ENCODE measurements at places on chromosomes 11 and 22.

DNA sequence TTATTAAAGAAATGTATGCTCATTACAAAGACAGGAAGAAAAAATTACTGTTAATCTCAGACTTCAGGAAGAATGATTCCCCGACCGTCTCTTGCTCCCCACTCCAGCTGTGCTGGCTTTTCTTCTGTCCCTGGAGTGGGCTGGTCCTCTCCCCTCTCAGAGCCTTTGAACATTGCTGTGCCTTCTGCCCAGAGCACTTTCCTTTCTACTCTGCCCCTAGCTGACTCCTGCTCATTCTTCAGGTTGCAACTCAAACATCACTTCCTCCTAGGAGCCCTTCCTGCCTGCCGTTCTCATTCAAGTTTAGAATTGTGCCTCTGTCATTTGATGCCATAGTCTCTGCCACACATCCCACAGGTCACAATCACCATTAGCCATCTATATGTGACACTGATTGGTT lies 329.5 kb downstream of the MIAT start:
- no peak for DNase-seq

DNA sequence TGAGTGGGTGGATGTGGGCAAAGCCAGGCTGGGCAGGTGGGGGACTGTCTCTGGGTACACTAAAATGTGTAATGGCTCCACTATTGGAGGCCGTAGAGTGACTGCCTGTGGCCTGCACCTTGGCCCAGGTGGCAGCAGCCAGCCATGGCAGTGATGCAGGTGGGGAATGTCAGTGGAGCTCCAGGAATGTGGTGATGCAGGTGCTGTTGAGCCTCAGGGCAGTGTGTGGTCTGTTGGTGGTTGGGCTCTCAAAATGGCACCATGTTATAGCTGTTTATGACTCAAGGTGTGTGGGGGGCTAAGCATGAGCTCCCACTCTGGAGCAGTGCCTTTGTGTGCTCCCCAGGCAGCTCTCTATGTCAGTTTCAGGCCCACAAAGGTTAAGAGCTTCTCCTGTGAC lies 40.2 kb upstream of the CCDC90B start:
- no peak for DNase-seq

DNA sequence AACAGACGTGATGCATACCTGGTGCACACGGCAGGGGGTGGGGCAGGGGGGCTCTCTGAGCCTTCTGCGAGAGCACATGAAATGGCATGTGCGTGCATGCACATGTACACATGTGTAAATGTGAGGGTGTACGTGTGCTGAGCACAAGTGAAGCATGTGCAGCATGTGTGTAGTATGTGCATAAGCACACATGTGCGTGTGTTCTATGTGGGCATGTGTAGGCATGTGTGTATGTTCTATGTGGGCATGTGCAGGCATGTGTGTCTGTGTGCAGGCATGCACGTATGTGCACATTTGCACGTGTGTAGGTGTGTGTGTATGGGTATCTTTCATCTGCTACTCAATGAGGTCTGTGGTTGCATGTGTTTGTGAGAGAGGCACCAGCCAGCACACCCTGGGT lies 371.2 kb downstream of the CTTN start:
- DNase-seq = no peak

DNA sequence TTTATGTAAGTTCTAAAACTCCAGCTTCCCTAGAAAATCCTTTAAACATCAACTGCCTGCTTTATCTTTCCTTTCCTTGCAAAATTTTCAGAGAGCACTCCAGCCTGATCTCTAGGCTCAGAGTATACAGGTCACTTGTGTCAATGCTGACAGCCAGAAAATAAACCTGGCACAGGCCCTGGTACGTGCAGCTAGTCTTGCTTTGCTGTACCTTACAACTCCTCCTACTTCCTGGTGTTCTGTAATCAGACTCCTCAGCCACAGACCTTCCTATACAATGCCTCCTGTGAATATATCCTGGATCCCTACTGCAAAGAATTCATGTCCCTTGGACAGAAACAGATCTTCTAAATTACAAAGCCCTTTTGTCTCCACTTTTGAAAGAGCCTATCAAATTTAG lies 24.2 kb upstream of the TMEM123 start:
- no peak for DNase-seq

GRCh38 chr11:68120273-68121066 lies 718 bp downstream of the CHKA start:
- peak; percentile 67 for DNase-seq

DNA sequence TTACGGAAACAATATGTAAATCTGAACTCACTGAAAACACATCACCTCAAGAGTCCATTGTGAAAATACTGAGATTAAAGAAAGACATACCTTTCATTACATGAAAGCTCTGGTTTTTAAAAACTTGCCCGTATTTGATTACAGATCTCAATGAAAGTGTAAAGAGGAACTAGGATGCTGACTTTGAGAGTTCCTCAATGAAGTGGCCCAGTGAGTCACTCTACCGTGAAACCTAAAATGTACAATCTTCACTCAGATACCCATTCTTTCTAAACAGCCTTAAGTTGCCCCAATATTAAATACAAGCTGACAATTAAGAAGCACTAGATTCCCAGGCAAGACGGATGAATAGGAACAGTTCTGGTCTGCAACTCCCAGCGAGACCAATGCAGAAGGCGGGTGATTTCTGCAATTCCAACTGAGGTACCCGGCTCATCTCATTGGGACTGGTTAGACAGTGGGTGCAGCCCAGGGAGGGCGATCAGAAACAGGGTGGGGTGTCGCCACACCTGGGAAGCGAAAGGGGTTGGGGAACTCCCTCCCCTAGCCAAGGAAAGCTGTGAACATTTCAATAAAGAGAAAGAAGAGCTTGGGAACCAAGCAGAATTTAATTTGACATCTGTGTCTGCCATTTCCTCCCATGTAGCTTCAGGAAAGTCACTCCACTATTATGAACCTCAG lies 33.8 kb upstream of the OR9G4 start:
- no peak for DNase-seq

GRCh38 chr11:1308743-1309497 lies 512 bp downstream of the TOLLIP start:
- no peak for DNase-seq

- no peak for DNase-seq
Measured at GRCh38 chr22:22870577-22871404, 16.8 kb upstream of the IGLL5 start.

DNA sequence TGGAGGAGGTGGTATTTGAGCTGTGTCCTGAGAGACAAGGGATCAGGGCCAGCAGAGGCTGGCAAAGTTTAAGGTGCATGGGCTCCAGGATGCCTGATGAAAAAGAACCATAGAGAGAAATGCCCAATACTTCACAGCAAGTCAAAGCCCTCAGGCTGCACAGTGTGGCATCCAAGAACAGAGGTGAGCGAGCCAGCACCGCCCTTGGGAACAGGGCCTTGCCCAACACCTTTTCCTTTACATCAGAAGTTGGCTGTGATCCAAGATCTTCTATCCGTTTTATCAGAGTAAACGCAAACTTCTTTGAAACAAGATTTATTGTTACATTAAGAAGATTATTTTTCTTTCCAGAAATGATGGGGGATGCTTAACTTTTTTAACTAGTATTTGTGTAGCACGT lies 1.4 kb downstream of the B3GNT6 start:
- DNase-seq = no peak

- DNase-seq = no peak
Measured at GRCh38 chr11:111001986-111002611, 243.4 kb upstream of the POU2AF2 start.

DNA sequence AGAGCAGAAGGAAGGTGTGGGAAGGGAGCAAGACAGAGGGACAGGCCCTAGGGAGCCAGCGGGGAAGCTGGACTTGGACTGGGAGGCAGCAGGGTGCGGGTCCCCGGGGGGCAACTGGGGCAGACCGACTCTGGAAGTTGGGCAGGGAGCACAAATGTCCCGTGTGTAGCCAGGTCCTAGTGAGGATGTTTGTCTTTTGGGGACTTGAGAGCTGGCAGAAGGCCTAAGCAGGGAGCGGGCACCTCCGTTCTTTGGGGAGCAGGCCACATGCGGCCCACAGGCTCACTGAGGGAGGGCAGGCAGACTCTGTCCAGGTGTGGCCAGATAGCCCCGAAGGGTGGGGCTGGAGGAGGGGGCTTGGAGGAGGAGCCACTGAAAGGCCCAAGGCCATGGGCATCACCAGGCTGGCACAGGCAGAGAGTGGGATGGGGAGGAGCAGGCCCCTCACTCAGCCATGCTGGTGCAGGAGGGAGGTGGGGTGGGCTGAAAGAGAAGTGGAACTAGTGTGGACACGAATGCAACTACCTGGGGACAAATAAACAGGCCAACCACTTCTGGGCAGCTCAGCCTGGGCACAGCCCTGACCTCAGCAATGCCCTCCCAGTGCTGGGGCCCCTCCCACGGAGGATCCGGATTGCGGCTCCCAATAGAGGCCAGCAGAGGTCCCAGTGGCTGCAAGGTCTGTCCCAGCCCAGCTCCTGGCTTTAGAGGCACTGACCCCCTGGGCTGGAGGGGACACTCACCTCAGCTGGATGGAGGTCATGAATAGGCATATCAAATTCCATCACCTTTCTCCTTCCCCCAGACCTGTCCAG lies 1.3 kb upstream of the SCARF2 start:
- peak; percentile 4 for DNase-seq

- no peak for DNase-seq
Measured at GRCh38 chr11:79747406-79747805, 306.6 kb upstream of the TENM4 start.

GRCh38 chr22:28600546-28601143 lies 79.0 kb downstream of the TTC28 start:
- DNase-seq = no peak

GRCh38 chr22:44521326-44522074 lies 23.5 kb upstream of the RTL6 start:
- DNase-seq = no peak

DNA sequence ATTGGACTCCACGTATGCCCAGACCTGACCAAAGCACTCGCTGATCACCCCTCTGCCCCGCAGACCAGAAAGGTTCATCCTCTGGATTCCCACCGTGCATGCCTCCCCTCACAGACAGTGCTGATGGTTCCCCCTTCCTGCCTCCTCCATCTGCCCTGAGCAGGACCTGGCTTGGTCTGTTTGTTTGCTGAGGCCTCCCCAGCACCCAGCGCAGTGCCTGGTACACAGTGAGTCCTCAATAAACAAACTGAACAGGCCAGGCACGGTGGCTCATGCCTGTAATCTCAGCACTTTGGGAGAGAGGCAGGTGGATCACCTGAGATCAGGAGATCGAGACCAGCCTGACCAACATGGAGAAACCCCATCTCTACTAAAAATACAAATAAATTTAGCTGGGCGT lies 23.7 kb upstream of the RPS3 start:
- DNase-seq = no peak

GRCh38 chr11:17743026-17743807 lies 8.6 kb downstream of the KCNC1 start:
- DNase-seq = no peak

- peak; percentile 74 for DNase-seq
Measured at GRCh38 chr11:64148226-64148916, 17.5 kb downstream of the MACROD1 start.

GRCh38 chr11:64296830-64297698 lies 3.1 kb upstream of the CATSPERZ start:
- peak; percentile 22 for DNase-seq

- no peak for DNase-seq
Measured at GRCh38 chr11:132114185-132114584, 743.8 kb downstream of the NTM start.

GRCh38 chr11:94533696-94534630 lies 9.8 kb upstream of the FUT4 start:
- DNase-seq = no peak

GRCh38 chr11:13207665-13208594 lies 69.7 kb upstream of the BMAL1 start:
- DNase-seq = no peak

- DNase-seq = peak; percentile 38
Measured at GRCh38 chr11:119493712-119494111, 70.7 kb upstream of the THY1 start.

- DNase-seq = no peak
Measured at GRCh38 chr11:18375941-18376340, 18.4 kb upstream of the LDHA start.

- DNase-seq = no peak
Measured at GRCh38 chr11:118897721-118898310, 14.1 kb downstream of the CXCR5 start.

DNA sequence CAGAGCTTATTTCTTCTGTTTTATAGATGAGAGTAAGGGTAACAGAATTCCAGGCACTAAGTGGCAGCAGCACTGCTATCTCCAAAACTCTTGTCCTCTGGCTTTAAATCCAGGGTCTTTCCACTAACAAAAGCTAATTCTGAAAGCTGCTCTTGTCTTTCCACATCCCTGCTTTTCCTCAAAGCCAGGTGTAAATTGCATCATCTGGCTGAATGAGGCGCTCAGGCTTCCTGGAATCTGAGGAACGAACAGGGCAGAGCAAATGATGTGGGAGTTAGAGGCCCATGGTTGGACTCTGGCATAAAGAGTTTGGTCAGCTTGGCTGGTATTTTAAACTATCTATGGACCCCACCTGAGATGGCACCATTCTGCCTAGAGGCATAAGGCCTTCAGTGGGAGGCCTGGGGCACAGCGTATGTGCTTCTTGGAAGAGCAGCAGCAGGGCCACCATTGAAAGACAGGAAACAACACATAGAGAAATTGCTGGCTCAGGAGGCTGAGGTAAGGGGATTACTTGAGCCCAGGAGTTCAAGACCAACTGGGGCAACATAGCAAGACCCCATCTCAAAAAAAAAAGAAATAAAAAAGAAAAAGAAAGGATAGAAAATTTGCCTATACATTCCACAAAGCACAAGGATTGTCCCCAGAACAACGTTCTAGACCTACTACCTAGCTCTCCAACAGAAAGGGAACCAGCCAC lies 1.9 kb downstream of the KCNJ5 start:
- DNase-seq = no peak

GRCh38 chr11:102590276-102591049 lies 34.7 kb downstream of the MMP20 start:
- DNase-seq = no peak

- no peak for DNase-seq
Measured at GRCh38 chr22:49673048-49673447, 154.6 kb downstream of the BRD1 start.

DNA sequence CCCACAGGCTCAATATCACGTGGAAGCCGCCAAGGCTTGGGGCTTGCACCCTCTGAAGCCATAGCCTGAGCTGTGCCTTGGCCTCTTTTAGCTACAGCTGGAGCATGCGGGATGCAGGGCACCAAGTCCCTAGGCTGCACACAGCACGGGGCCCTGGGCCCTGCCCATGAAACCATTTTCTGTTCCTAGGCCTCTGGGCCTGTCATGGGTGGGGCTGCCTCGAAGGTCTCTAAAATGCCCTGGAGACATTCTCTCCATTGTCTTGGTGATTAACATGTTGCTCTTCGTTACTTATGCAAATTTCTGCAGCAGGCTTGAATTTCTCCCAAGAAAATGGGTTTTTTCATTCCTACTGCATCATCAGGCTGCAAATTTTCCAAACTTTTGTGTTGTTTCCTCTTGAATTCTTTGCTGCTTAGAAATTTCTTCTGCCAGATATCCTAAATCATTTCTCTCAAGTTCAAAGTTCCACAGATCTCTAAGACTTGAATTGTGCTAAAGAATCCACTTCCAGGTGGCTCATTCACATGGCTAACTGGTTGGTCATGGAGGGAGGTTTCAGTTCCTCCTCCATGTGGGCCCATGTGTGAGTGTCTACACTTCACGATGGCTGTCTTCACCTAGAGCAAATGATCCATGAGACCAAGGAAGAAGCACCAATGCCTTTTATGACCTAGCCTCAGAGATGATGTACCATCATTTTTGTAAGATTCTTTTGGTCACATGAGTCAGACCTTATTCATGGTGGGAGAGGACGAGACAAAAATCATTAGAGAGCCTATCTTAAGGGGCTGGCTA lies 7.4 kb upstream of the CREBZF start:
- no peak for DNase-seq
